ENCODE measurements at places on chromosomes 5 and 9. TPM values are rescaled to one million over a fixed set of nuclear protein-coding genes. Genes with fewer than 3 reads are reported as not detected.

CLK4 gene
- 27.1 TPM for total RNA-seq

SLC1A1 gene
- 86.0 TPM for total RNA-seq

- DNase-seq: no peak
Observed at GRCh38 chr9:15155826-15156225, 151.2 kb downstream of the TTC39B start.

RNF180 gene
- 13.7 TPM for total RNA-seq

DNA sequence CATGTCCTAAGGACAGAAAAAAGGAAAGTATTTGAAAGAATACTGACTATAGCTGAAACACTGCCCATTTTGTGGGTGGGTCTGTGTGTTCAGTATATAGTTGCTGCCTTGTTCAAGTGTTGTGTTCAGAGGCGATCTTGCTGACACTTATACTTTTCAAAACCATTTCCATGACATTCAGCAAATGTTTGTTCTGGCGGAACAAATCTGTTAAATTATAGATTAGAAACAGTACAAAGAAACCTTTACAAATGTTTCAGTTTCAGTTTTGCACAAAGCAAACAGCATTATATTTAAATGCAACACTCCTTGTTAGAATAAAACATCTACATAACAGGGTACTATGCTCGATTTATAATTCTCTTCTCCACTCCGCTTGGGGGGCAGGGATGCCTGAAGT, 2276.3 kb downstream of the MAT2B start:
- DNase-seq: no peak

DNA sequence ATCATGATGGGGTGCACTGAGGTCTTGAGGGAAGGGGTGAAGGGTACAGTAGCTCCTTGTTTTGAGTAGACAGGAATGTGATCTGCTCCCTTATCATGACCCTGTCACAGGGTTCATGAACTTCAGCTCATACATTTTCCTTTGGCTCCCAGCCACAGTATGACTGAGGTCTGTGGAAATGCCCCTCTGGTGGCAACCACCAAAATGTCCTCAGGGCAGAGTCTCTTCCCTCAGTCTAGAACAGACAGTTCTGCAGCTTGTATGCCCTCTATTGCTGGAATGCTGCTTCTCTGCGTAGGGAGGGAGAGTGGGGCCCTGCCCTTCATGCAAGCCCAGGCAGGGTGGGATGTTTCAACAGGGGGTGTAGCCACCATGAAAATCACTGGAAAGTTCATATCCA, 53.8 kb upstream of the SNCAIP start:
- DNase-seq: no peak

CREBRF gene
- total RNA-seq: 12.0 TPM

DNA sequence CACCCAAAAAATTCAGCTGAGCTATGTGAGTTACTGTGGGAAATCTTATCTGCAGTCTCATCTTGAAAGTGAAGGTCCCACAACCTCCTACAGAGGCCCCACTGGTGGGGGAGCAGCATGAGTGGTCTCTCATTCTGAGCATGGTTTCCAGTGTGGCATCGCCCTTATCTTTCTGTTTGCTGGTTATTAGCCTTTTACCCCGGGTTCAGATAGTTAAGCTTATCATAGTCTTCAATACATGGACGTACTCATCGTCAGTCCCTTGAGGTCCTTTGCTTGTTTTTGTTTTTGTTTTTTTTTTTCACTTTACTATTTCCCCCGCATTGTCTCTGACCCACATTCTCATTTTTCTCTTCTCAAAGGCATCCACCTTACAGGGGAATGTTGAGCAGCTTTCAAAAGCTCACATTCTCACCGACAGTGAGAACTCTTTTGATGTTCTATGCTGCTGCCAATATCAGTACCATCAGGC, 7.7 kb upstream of the HAVCR2 start:
- no peak for DNase-seq

All from liver (tissue), 10 donors.